ENCODE measurements at places on chromosomes 7 and 10. TPM values are rescaled to one million over a fixed set of nuclear protein-coding genes. Genes with fewer than 3 reads are reported as not detected.

IRF5 gene
- 8.5 TPM for total RNA-seq

NPY gene
- total RNA-seq = 0.55 TPM

FGFBP3 gene
- 1.5 TPM for total RNA-seq

APBB1IP gene
- total RNA-seq = 4.6 TPM

JAKMIP3 gene
- total RNA-seq = 0.06 TPM
